ENCODE measurements at places on chromosomes 7 and 10. TPM values are rescaled to one million over a fixed set of nuclear protein-coding genes. Genes with fewer than 3 reads are reported as not detected.

AKR1C3 gene
- 84.4 TPM for total RNA-seq

EPO gene
- not detected for total RNA-seq

STRIP2 gene
- 1.3 TPM for total RNA-seq

RBP3 gene
- not detected for total RNA-seq

ACHE gene
- 0.97 TPM for total RNA-seq

ENKUR gene
- 6.5 TPM for total RNA-seq

CCDC146 gene
- total RNA-seq: 17.3 TPM

IFIT3 gene
- 117 TPM for total RNA-seq

DPP6 gene
- total RNA-seq: 0.71 TPM

ORC5 gene
- total RNA-seq: 16.0 TPM

CALN1 gene
- total RNA-seq: not detected

GRCh38 chr7:65896279-65896870, 23.5 kb downstream of the VKORC1L1 start:
- H3K27ac ChIP-seq: no peak overlapping the region
- H3K4me3 ChIP-seq: no peak overlapping the region
- H3K36me3 ChIP-seq: no peaks in the 10 kb centered on the region
- peaks cover 14% of the 10 kb centered on the region for H3K4me1 ChIP-seq
- H3K27me3 ChIP-seq: no peaks in the 10 kb centered on the region
- no peak for DNase-seq

DNA sequence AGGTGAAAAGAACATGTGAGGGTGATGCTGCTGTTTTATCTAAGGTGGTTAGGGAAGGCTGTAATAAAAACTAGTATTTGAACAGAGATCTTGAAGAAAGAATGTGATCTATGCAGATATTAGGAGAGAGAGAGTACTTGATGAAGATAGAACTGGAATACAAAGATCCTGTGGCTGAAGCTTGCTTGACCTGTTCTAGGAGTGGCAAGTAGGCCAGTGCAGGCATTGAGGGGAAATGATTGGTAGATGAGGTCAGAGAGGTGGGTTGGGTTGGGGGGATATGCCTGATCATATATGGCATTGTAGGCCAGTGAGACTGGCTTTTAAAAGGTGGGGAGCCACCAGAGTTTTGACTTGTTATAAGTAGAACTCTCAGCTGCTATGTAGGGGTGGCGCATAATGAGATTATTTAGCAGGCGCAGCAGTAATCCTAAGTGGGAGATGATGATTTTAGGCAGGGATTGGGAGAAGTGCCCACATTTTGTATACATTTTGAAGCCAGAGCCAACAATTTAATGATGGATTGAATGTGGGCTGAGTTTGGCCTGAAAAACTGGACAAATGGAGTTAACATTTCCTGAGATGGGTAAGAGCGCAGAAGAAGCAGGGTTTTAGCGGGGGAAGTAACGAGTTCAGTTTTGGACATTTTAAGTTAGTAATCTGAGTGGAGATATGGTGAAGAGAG, 8.2 kb downstream of the CCSER2 start:
- peaks cover 80% of the 10 kb centered on the region for H3K4me1 ChIP-seq

- no peak overlapping the region for H3K27ac ChIP-seq
- no peaks in the 10 kb centered on the region for H3K27me3 ChIP-seq
- no peaks in the 10 kb centered on the region for H3K4me1 ChIP-seq
- no peaks in the 10 kb centered on the region for H3K36me3 ChIP-seq
Measured at GRCh38 chr7:84857336-84857735, 329.5 kb downstream of the SEMA3D start.

- no peak overlapping the region for H3K27ac ChIP-seq
- H3K4me3 ChIP-seq: no peak overlapping the region
- DNase-seq: no peak
- H3K4me1 ChIP-seq: no peaks in the 10 kb centered on the region
Measured at GRCh38 chr7:101563198-101563901, 65.7 kb downstream of the MYL10 start.

DNA sequence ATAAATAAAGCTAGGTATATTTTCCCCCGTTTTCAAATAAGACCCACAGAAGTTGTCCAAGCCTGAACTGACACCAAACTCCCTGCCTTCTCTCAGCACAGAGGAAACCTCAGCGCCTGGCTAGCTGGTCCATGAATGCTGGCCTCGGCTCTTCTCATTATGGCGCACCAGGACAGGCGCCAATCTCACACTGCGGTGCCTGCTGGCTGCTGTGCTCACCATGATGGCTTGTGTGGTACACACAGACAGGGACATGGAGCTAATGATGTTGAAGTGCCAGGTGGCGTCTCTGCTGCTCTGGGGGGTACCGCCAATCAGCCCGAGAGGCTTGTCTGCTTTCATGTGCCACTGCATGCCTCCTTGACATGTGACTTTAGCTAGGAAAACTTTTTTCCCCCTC, 43.2 kb upstream of the USP6NL start:
- no peak overlapping the region for H3K4me3 ChIP-seq
- H3K27me3 ChIP-seq: no peaks in the 10 kb centered on the region
- DNase-seq: no peak
- H3K27ac ChIP-seq: no peak overlapping the region
- H3K36me3 ChIP-seq: no peaks in the 10 kb centered on the region

DNA sequence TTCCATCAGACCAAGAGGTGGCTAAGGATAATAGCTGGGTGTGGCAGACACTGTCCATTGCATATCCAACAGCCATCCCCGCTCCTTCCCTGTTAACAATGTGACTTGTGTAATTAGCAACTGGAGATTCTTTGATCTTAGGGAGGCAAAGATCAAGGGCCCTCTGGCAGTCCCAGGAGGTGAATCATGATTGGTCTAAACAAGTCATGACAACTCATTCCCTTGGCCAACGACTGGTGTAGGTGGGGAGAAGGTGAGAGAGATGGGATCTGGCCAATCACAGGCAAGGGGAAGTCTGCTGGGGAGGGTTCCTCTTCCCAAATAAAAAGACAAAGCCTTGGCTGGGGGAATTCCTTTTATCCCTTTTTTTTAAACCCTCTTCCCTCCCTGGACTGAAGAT, 46.2 kb upstream of the COMTD1 start:
- H3K27me3 ChIP-seq: no peaks in the 10 kb centered on the region
- peaks cover 17% of the 10 kb centered on the region for H3K4me1 ChIP-seq
- DNase-seq: no peak
- H3K36me3 ChIP-seq: no peaks in the 10 kb centered on the region

GRCh38 chr7:77771901-77772300, 26.3 kb downstream of the TMEM60 start:
- no peaks in the 10 kb centered on the region for H3K27me3 ChIP-seq
- no peak overlapping the region for H3K4me3 ChIP-seq
- no peak for DNase-seq
- H3K27ac ChIP-seq: no peak overlapping the region
- no peaks in the 10 kb centered on the region for H3K4me1 ChIP-seq

GRCh38 chr10:33935350-33935749, 600.9 kb upstream of the NRP1 start:
- no peaks in the 10 kb centered on the region for H3K27me3 ChIP-seq
- H3K4me3 ChIP-seq: no peak overlapping the region
- no peaks in the 10 kb centered on the region for H3K36me3 ChIP-seq
- H3K27ac ChIP-seq: no peak overlapping the region
- H3K4me1 ChIP-seq: no peaks in the 10 kb centered on the region

- no peaks in the 10 kb centered on the region for H3K36me3 ChIP-seq
- no peak for DNase-seq
- no peaks in the 10 kb centered on the region for H3K27me3 ChIP-seq
- H3K27ac ChIP-seq: no peak overlapping the region
Measured at GRCh38 chr7:109893231-109893630, 1197.7 kb upstream of the LRRN3 start.

- no peaks in the 10 kb centered on the region for H3K27me3 ChIP-seq
- no peak overlapping the region for H3K27ac ChIP-seq
- H3K4me1 ChIP-seq: no peaks in the 10 kb centered on the region
- H3K36me3 ChIP-seq: peaks cover 96% of the 10 kb centered on the region
- H3K4me3 ChIP-seq: no peak overlapping the region
Measured at GRCh38 chr7:98992076-98992475, 113.7 kb downstream of the TRRAP start.

- H3K27me3 ChIP-seq: no peaks in the 10 kb centered on the region
- H3K4me3 ChIP-seq: no peak overlapping the region
- no peak overlapping the region for H3K27ac ChIP-seq
- H3K36me3 ChIP-seq: peaks cover 91% of the 10 kb centered on the region
- H3K4me1 ChIP-seq: no peaks in the 10 kb centered on the region
Measured at GRCh38 chr7:5337047-5337446, 54.3 kb downstream of the SLC29A4 start.

DNA sequence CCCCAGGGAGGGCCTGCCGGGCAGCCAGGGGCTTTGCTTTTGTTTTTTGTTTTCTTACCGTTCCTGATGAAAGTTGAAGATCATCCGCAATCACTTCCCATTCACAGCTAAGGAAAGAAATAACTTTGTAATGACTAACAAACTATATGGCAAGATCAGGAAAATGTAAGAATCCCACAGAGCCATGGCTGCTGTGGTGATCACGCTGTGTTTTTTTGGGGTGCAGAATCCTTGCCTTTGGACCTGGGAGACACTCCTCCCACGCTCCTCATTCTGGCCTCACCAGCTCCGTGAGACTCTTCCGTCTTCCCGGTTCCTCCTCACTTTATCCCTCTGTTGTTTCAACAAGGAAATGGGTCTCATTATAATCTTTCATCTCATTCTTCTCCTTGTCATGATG, 443.0 kb upstream of the MGMT start:
- H3K4me3 ChIP-seq: no peak overlapping the region
- no peaks in the 10 kb centered on the region for H3K36me3 ChIP-seq
- peaks cover 13% of the 10 kb centered on the region for H3K27me3 ChIP-seq
- no peak overlapping the region for H3K27ac ChIP-seq

DNA sequence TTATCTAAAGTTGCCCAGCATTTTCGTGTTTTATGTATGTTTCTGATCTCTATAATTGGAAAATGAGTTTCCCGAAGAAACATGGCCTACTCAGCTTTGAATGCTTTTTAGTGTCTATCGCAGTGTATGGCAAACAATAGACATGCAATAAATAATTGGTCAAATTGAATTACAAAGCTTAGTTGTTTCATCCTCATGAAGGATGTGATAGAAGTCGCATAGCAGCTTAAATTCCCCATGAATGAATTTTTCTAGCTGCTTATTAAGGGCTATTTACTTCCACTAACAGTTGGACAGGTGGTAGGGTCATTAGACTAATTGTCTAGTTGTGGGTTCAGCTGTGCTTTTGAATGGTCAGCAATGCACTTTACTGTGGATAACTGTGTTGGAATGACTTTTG, 467.3 kb upstream of the MBL2 start:
- H3K27me3 ChIP-seq: no peaks in the 10 kb centered on the region
- DNase-seq: no peak
- H3K4me3 ChIP-seq: no peak overlapping the region
- H3K36me3 ChIP-seq: no peaks in the 10 kb centered on the region

DNA sequence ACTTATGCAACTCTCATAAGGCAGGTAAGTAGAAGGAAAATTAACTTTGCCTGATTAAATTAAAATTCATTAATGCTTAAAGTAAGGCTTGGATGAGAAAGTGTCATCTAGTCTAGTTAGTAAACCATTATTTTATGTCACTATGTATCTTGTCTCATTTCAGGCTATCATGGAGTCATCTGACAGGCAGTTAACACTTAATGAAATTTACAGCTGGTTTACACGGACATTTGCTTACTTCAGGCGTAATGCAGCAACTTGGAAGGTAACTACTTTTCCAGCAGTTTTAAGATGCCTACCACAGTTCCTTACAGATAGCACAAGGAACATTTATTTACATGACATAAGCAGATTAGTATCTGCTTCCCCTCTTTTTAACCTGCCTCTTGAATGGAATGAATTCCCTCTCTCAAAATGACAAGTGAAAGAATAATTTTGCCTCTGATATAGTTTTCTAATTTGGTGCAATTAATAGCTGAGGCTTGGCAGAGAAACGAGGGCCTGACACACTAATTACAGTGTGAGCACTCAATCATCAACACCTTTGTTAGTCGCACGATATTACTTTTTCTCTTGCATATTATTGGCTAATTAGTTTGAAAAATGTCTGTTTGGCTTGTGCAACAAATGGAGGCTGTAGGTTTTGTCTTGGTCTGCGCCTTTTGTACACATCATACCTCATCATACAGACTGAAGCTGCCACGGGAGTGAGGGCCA, 245.0 kb downstream of the FOXP2 start:
- no peak for DNase-seq
- H3K27ac ChIP-seq: no peak overlapping the region
- no peak overlapping the region for H3K4me3 ChIP-seq
- H3K27me3 ChIP-seq: no peaks in the 10 kb centered on the region
- no peaks in the 10 kb centered on the region for H3K36me3 ChIP-seq

- H3K27ac ChIP-seq: no peak overlapping the region
- no peaks in the 10 kb centered on the region for H3K27me3 ChIP-seq
- no peaks in the 10 kb centered on the region for H3K36me3 ChIP-seq
- DNase-seq: no peak
Measured at GRCh38 chr10:113350311-113351040, 202.4 kb upstream of the HABP2 start.

- no peaks in the 10 kb centered on the region for H3K4me1 ChIP-seq
- H3K27ac ChIP-seq: no peak overlapping the region
- no peaks in the 10 kb centered on the region for H3K36me3 ChIP-seq
- H3K4me3 ChIP-seq: no peak overlapping the region
- DNase-seq: no peak
- no peaks in the 10 kb centered on the region for H3K27me3 ChIP-seq
Measured at GRCh38 chr10:82856957-82857613, 982.1 kb downstream of the NRG3 start.

DNA sequence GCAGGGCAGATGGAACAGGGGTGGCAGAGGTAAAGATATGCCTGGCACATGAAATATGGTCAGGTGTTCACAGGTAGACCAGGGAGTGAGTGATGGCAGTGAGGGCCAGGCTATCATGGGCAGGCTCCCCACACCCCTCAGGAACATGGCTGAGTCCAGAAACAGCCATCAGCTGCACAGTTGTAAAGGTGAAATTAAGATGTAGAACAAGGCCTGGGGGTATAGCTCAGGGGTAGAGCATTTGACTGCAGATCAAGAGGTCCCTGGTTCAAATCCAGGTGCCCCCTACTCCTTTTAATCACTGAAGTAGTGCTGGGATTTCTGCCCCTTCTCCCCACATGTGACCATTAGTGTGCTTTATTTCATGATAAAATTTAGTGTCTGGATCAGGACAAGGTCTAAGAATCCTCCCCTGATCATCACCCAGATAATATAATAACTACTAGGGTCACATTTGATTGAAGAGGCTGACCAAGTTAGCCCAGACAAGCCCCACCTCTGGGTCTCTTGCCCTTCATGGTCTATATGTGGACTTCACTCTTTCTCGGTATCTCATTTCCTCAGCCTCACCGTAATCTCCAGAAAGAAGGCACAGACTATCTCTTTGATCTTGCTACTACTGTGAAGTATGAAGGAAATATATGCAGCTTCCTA, 69.0 kb downstream of the ZNF783 start:
- H3K27ac ChIP-seq: no peak overlapping the region
- no peaks in the 10 kb centered on the region for H3K4me1 ChIP-seq
- no peaks in the 10 kb centered on the region for H3K27me3 ChIP-seq
- no peaks in the 10 kb centered on the region for H3K36me3 ChIP-seq
- DNase-seq: no peak

All from lower lobe of right lung (tissue), 2 donors.